RPMI8226 (cell line): ENCODE measurements at places on chromosomes 13 and 19.

- DNase-seq = no peak
Observed at GRCh38 chr13:49210669-49211068, 9.5 kb upstream of the MLNR start.

GRCh38 chr13:47545201-47546024, 455.7 kb downstream of the SUCLA2 start:
- no peak for DNase-seq

DNA sequence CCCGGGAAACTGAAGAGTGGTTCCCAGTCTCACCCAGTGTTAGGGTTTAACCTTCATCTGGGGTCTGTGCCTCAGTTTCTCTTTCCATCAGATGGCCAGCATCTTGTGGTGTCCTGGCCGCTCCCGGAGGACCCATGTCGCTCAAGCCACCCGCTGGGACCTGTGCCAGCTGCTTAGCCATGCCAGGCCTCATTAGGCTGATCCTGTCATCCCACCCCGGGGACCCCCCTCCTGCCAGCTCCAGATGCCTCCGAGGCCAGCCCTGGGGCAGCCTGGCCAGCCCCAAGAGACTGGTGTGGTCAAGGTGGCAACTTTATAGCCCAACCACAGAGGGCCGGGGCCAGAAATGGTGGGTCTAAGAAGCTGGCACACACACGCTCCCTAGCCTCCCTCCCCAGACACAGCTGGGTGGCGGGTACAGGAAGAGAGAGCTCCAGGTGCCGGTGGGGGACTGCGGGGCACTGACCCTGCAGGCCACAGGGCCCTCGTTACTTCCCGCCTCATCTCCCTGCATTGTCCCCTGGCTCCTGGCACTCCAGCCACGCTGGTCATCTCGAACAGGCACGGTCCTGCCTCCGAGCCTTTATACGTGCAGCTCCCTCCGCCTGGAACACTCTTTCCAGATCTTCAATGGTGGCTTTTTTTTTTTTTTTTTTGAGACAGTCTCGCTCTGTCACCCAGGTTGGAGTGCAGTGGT, 3.4 kb downstream of the NRTN start:
- DNase-seq = no peak

GRCh38 chr13:46321494-46322225, 65.4 kb downstream of the RUBCNL start:
- DNase-seq = peak; percentile 60

- DNase-seq = no peak
Observed at GRCh38 chr19:46118136-46118535, 6.4 kb downstream of the IGFL3 start.

- DNase-seq = no peak
Observed at GRCh38 chr13:94996445-94996844, 284.1 kb upstream of the SOX21 start.

DNA sequence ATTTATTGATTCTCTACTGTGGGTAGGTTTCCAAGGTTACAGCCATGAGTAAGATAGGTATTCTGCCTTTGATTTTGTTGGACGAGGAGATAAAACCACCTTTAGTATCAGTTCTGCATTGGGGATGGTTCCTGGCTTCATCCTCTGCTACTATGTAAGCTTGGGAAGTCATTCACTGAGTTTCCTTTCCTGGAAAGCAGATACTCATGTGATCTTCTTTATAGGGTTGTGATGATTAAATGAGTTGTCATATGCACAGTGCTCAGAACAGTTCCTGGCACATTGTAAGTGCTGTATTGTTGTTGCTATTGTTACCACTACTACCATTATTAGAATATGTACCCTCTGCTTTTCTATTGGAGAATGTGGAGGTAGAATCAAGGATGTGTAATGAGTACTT, 13.1 kb upstream of the WTIP start:
- no peak for DNase-seq
